Left lung (tissue), 14 donors: ENCODE measurements at places on chromosomes 5 and 9. TPM values are rescaled to one million over a fixed set of nuclear protein-coding genes. Genes with fewer than 3 reads are reported as not detected.

GRCh38 chr5:177368869-177369644, 11.3 kb downstream of the RGS14 start:
- no peak for DNase-seq

The PCDHAC2 gene
- 3.1 TPM for polyA plus RNA-seq

GRCh38 chr9:78026416-78026815, 5.2 kb downstream of the GNAQ start:
- DNase-seq = no peak

- no peak for DNase-seq
These were observed 49.1 kb upstream of the VDAC1 start for GRCh38 chr5:134053840-134054338.

- no peak for DNase-seq
These were observed 3.0 kb upstream of the SLC25A48 start for GRCh38 chr5:135831439-135831838.

GRCh38 chr9:134917431-134918373, at the start of gene FCN1:
Gene FCN1 (minus strand): TSS chr9:134917912. CDS start chr9:134917871, 41 bp downstream.
- no peak for DNase-seq

The HABP4 gene
- polyA plus RNA-seq = 12.4 TPM

The PCDH12 gene
- polyA plus RNA-seq = 35.4 TPM

GRCh38 chr9:68500457-68501381, 40.0 kb downstream of the TMEM252 start:
- DNase-seq = no peak

DNA sequence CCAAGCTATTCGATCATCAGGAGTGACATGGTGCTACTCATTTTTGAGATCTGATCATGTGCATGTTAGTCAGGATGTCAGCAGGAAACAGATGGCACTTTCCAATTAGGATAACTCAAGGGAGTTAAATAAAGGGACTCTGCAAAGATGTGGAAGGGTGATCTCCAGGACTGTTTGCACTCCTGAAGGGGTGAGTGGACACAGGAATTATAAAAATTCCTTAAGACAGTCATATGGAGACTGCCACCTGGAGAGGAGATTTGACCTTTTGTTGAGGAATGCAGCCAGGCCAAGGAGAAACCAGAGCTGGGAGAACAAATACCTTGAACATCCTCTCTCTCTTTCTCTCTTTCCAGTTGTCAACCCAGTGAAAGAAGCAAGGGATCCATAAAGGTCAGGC, 189.1 kb downstream of the GABRG2 start:
- no peak for DNase-seq

The SHISAL2B gene
- 9.3 TPM for polyA plus RNA-seq

GRCh38 chr5:28788954-28789353, 1750.6 kb upstream of the CDH9 start:
- no peak for DNase-seq

The C1QTNF2 gene
- 3.4 TPM for polyA plus RNA-seq

DNA sequence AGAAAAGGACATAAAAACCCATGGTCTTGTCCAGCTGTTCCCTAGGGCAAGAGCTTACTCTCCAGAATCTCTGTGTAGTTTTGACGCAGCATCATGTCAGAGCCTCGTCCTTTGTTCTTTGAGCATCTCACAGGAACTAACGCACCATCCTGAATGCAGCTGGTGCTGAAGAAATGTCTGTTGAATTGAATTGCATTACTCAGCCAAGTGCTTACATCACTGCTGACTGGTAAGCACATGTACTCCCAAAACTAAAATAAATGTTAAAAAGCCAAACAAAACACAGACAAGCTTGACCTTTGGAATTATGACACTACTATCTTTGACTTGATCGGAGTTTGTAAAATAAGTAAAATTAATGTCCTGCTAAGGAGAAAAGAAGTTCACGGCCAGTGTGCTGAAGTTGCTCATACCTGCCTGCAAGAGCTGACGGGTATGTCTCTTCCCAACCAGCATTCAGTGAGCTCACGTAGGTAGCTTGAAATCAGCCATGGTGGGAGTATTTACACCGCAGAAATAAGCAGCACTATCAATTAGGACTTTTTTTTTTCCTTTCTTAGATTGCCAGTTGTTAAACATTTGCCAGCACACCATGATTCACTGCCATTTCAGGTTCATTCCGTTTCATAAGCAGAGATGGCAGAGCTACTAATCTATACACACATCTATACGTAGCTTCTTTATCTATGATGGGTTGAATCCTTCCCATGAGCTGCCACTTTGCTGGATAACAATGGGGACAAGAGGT, 310.6 kb upstream of the MSX2 start:
- DNase-seq = no peak

The UBE2B gene
- polyA plus RNA-seq = 143 TPM

The ATOX1 gene
- 68.0 TPM for polyA plus RNA-seq

- DNase-seq = peak; percentile 36
These were observed 81.9 kb downstream of the EBF1 start for GRCh38 chr5:159017786-159018185.

DNA sequence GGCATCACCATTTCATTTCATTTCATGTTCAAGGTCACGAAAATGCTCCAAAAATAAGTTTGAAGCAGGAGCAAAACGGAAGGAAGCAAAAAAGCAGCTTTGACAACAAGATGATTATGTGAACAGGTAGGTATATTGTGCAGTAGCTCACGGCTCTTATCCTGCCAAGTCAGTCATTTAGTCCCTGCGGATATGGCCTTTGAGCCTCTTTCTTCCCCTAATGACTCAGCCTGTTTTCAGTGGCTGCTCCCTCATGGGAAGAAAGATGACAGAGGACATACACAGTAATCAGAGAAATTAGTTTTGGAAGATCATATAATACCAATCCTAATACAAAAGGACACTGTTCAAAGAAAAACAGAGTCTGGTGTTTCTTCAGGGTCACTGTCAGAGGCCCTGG, 155.8 kb upstream of the GRAMD2B start:
- no peak for DNase-seq

DNA sequence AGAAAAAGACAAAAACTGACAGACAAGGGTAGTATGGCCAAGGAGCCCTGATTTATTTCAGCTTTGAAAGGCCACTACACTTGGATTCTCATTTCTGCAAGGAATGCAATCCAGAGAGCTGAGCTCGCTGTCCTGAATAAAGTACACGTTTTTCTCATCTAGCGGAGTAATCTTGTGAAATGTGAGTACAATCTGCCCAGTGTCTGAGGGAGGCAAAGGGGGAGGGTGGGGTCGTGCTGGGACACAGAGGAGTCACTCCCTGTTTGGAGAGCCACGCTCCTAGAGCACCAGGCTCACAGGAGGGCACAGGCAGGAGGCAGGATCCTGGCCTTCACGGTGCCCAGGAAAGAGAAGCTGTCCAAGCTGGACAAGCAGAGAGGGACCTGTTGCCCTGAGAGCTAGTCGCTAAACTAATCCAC, 51.0 kb upstream of the IFNK start:
- peak; percentile 52 for DNase-seq

The ZFP37 gene
- 15.2 TPM for polyA plus RNA-seq

The VLDLR gene
- polyA plus RNA-seq = 28.7 TPM

The CACFD1 gene
- 27.3 TPM for polyA plus RNA-seq

- no peak for DNase-seq
These were observed 18.9 kb downstream of the CAMK2A start for GRCh38 chr5:150270541-150271295.

The QRFP gene
- polyA plus RNA-seq = 0.70 TPM

The IFNK gene
- polyA plus RNA-seq = not detected

DNA sequence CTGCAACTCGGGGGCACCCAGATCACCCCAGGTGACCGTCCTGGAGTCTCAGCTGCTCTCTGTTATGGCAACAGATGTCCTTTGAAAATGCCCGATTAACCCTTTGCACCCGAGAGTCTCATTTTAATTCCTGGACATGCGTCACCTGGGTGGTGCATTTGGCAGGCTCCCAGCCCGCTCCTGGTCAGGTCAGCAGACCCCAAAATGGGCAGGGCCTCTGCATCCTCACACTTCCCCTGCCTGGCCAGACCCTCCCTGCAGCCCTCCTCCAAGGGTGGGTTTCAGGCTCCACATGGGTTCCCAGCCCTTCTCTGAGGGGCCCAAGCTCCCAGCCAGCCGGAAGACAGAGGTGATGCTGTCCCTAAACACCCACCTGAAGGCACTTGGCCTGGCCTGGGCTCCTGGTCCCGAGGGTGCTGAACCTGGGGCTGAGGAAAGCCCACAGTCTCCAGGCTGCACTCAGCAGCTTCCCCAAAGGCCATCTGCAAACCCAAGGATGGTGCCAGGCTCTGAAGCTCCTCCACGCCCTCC, 69.4 kb downstream of the PSMB7 start:
- DNase-seq = no peak

- no peak for DNase-seq
These were observed 53.7 kb upstream of the ANKH start for GRCh38 chr5:14925326-14925725.

- no peak for DNase-seq
These were observed 31.4 kb upstream of the MTAP start for GRCh38 chr9:21770871-21771560.

DNA sequence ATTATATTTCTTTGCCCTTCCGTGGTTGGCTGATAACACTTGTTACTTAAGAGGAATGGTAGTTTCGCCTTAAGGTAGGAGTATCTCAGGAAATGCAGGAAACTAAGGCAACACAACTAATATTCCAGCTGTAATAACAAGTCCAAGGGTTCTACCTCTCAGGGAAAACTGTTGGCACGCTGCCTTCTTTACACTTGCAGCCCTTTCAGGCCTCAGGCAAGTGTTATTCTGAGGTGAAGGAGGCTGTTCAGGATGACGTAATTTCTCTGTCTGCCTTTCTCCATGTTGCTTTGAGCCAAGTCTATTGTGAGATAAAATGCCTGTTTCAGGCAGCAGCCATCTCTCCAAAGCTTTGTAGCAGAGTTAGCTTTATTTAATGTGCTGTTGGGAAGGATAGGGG, 38.0 kb downstream of the VCAN start:
- peak; percentile 53 for DNase-seq

DNA sequence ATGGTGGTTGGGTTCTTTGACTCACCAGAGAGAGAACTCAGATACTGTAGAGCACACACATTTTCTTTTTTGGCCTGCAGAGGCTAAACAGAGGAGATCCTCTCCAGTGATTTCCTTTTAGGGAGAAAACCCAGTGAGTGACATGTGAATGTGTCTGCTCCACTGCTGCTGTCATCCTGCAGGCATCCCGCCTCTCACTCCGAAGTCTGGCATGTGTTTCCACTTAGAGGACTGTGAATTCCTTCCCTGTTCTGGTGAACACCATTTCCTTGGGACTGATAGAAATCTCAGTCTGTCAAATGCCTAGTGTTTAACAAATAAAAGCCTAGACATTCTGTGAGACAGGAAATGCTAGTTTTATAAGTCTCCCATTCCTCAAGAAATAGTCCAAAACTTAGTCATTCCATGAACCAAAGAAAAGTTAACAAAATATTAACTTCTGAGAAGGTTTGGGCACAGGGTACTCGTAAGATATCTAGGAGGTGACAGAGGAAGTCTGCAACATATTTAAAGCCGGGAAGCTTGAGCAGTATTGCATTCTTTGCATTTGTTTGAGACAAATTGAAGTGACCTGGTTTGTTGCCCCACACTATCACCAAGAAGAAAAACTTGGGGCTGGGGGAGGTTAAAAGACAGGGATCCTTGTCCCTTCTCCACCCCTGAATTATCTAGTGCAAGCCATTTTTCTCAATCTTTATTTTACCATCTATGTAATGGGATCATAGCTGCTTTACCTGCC, 74.9 kb upstream of the NIPAL4 start:
- no peak for DNase-seq

The CDX1 gene
- 0.14 TPM for polyA plus RNA-seq
